ENCODE measurements at places on chromosomes 5 and 9.

GRCh38 chr5:59333416-59333815, 560.1 kb downstream of the PDE4D start:
- no peaks in the 10 kb centered on the region for H3K4me1 ChIP-seq
- H3K36me3 ChIP-seq, result no peaks in the 10 kb centered on the region

GRCh38 chr9:137946993-137947392, 69.4 kb downstream of the CACNA1B start:
- H3K4me1 ChIP-seq, result no peaks in the 10 kb centered on the region
- no peak overlapping the region for H3K4me3 ChIP-seq
- no peaks in the 10 kb centered on the region for H3K36me3 ChIP-seq

DNA sequence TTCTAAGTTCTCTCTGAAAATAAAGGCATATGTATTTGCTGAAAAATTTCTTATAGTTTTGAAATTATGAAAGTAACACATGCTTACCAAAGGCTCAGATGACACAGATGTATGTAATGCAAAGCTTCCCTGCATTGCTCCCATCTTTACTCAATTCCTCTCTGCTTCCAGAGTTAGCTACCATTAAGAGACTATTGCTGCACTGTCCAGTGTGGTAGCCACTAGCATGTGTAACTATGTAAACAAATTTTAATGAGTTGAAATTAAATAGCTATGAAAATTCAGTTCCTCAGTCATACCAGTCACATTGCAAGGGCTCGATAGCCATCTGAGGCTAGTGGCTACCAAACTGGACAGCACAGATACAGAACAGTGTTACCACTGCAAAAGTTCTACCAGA, 17.9 kb downstream of the FRMD3 start:
- peaks cover 11% of the 10 kb centered on the region for H3K4me1 ChIP-seq
- no peak overlapping the region for H3K27ac ChIP-seq
- H3K36me3 ChIP-seq, result no peaks in the 10 kb centered on the region

DNA sequence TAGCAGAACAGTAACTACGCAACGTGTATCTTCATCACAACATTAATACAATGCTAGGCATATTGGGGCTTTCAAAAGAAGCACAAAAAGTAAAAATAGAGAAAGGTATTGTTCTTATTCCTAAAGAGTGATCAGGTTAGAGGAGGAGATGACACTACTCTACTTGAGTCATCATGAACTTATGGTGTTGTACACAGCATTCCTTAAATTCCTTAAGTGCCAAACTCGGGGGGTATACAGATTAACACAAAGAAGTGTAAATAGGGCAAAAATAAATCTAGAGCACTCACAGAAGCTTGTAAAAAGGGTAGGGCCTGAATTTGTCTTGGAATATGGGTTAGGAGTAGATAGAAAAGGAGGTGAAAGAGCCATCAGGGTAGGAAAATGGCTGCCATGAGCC, 308.0 kb upstream of the DAP start:
- DNase-seq, result no peak
- peaks cover 3% of the 10 kb centered on the region for H3K27me3 ChIP-seq
- no peaks in the 10 kb centered on the region for H3K4me1 ChIP-seq
- no peak overlapping the region for H3K4me3 ChIP-seq
- no peaks in the 10 kb centered on the region for H3K36me3 ChIP-seq

- no peak for DNase-seq
- H3K36me3 ChIP-seq, result no peaks in the 10 kb centered on the region
- H3K27ac ChIP-seq, result no peak overlapping the region
- no peak overlapping the region for H3K4me3 ChIP-seq
- no peaks in the 10 kb centered on the region for H3K27me3 ChIP-seq
Measured at GRCh38 chr5:142876817-142877216, 106.6 kb downstream of the ARHGAP26 start.

DNA sequence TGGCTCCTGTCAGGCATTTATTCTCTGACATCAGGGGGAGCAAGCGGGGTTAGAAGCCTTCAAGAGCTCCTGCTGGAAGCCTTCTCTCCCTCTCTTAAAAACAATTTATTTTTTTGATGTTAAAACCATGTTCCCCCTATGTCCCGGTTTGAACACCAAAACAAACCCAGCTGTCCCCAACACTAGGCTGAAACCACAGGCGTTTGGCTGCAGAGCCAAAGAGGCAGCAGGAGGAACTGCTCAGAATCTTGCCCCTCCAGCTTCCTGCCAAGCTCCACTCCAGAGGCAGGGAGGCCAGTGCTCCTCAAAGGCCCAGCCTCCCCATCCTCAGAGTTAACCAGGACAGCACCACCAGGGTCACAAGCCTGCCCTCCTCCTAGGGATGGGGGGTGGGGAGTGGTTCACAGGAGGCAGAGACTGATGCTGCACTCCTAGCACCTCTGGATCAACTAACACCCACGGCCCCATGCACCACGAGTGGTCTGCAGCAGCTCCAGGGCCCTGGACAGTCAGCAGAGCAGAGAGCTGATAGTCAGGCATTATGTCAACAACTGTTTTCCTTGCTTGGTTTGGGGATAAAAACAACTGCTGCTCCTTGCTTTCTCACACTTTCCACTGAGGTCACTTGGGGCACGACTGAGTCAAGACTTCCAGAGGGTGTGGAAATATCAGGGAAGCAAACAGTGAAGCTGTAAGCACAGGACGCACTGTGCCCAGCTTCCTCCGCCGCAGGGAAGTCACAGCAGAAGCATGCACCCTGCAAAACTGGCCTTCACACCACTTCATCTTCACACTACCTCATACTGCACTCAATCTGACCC, 96.5 kb upstream of the ADRA1B start:
- no peaks in the 10 kb centered on the region for H3K4me1 ChIP-seq
- no peak for DNase-seq
- no peak overlapping the region for H3K4me3 ChIP-seq

- H3K27ac ChIP-seq, result no peak overlapping the region
- no peak overlapping the region for H3K4me3 ChIP-seq
- H3K36me3 ChIP-seq, result no peaks in the 10 kb centered on the region
- no peak for DNase-seq
Measured at GRCh38 chr5:14932902-14933469, 61.4 kb upstream of the ANKH start.

GRCh38 chr9:32497921-32498320, 28.1 kb downstream of the RIGI start:
- H3K4me1 ChIP-seq, result no peaks in the 10 kb centered on the region
- H3K36me3 ChIP-seq, result peaks cover 37% of the 10 kb centered on the region
- no peaks in the 10 kb centered on the region for H3K27me3 ChIP-seq
- H3K27ac ChIP-seq, result no peak overlapping the region
- no peak overlapping the region for H3K4me3 ChIP-seq

- H3K4me1 ChIP-seq, result no peaks in the 10 kb centered on the region
- no peak for DNase-seq
- H3K36me3 ChIP-seq, result no peaks in the 10 kb centered on the region
- H3K27ac ChIP-seq, result no peak overlapping the region
- H3K27me3 ChIP-seq, result no peaks in the 10 kb centered on the region
- no peak overlapping the region for H3K4me3 ChIP-seq
Measured at GRCh38 chr5:150318613-150319483, 16.1 kb upstream of the ARSI start.

- no peak overlapping the region for H3K4me3 ChIP-seq
- H3K36me3 ChIP-seq, result no peaks in the 10 kb centered on the region
- peak overlapping the region; percentile 91 for H3K27ac ChIP-seq
- peaks cover 79% of the 10 kb centered on the region for H3K4me1 ChIP-seq
Measured at GRCh38 chr9:68644831-68645230, 60.2 kb upstream of the PIP5K1B start.
